ENCODE measurements at places on chromosomes 13 and 19. TPM values are rescaled to one million over a fixed set of nuclear protein-coding genes. Genes with fewer than 3 reads are reported as not detected.

DNA sequence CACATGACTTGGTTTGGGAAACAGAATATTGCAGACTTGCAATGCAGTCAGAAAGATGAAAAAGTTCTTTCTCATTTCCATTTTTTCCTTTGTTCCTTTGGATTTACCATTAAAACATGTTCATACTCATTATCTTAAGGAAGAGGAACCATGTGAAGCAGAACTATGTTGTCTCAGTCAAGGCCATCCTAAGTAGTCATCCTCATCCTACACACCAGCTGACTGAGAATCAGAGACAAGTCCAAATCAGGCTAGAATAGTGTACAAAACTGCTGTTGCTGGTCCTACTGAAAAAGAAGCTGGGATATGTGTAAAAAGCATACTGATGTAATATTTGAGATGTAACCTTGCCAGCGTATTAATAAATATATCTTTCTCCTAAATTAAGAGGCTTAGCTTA is 433.4 kb downstream of the SLITRK5 start:
- H3K27me3 ChIP-seq, result no peaks in the 10 kb centered on the region
- H3K4me1 ChIP-seq, result no peaks in the 10 kb centered on the region
- no peak overlapping the region for H3K27ac ChIP-seq
- DNase-seq, result no peak
- H3K36me3 ChIP-seq, result no peaks in the 10 kb centered on the region
- H3K4me3 ChIP-seq, result no peak overlapping the region

DNA sequence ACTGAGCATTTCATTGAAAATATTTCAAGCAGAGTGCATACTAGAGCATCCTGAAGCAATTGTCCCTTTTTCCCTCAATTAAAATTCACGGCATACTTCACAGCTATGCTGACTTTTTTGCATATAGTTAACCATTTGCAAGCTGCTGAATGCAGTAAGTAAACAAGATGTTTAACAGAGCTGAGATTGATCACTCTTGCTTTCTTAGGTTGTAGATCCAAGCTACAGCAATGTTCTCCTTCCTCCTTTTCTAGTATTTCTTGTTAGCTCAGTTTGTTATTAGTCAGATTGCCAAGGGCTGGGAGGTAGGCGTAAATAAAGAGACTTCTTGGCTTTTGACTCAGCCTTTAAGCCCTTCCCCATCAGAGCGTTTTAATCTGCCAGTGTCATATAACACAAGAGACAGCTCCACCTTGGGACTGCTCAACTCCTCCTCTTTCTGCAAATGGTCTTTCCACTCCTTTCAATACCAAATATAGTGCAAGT is at the start of gene SLITRK6:
Gene SLITRK6 (minus strand): TSS at position 323 of the 486 bp plus-strand sequence. CDS start 2,911 bp downstream, outside the sequence.
- DNase-seq, result no peak
- H3K4me3 ChIP-seq, result no peak within 1 kb of the TSS
- no peak within 1 kb of the TSS for H3K27ac ChIP-seq
- H3K4me1 ChIP-seq, result no peaks in the 10 kb centered on the region
- no peaks in the 10 kb centered on the region for H3K27me3 ChIP-seq

DNA sequence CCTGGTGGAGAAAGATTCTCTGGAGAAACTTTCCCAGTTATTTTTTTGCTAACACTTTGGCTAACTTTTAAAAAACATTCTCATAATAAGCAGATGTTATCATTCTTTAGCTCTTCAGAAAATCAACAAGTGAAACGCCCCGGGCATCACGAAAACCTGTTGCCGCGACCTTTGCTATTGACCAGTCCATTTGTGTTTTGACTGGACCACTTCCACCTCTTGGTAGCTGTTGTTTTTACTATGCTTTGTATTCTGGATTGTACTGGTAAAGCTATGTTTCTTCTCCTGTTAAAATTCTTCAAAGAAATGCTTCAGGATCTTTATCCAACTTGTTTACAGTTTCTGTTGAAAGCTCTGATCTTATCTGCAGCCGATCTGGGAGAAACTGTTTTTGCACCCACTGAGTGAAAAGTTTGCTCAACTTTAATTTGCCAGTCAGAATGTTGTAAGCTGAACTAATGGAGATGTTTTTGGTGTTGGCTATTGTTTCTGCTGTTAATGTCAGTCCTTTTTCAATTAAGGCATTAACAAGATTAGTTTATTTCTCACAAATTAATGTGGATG is 23.3 kb downstream of the UFM1 start:
- DNase-seq, result no peak
- H3K4me1 ChIP-seq, result no peaks in the 10 kb centered on the region
- peaks cover 18% of the 10 kb centered on the region for H3K27me3 ChIP-seq
- H3K27ac ChIP-seq, result no peak overlapping the region
- H3K36me3 ChIP-seq, result no peaks in the 10 kb centered on the region

DNA sequence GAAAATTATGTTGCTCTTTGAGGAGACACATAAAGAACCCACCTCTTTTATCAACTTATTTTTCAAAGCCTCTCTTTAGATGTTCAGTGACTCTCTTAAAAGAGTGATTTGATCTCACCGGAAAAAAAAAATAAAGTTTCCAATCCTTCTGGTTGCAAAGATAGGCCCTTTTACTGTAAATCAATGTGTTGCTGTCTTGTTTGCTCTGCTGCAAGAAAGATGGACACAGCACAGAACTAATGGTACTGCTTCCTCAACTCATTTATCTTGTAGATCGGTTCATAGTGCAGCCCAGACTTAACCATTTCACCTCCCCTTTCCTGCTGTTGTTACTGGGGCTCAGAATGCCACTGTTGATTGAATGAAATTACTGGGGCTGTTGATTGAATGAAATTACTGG is 388.9 kb upstream of the KLF12 start:
- H3K4me1 ChIP-seq, result no peaks in the 10 kb centered on the region
- peaks cover 4% of the 10 kb centered on the region for H3K27me3 ChIP-seq
- DNase-seq, result no peak

- no peak for DNase-seq
- H3K36me3 ChIP-seq, result no peaks in the 10 kb centered on the region
- H3K4me3 ChIP-seq, result no peak overlapping the region
- H3K27ac ChIP-seq, result no peak overlapping the region
- peaks cover 2% of the 10 kb centered on the region for H3K4me1 ChIP-seq
Observed at GRCh38 chr13:48741377-48741776, 87.6 kb downstream of the CYSLTR2 start.

GRCh38 chr19:593505-593904 is 3.8 kb downstream of the HCN2 start:
- DNase-seq, result no peak
- peaks cover 4% of the 10 kb centered on the region for H3K4me1 ChIP-seq
- H3K27me3 ChIP-seq, result peaks cover 23% of the 10 kb centered on the region
- H3K4me3 ChIP-seq, result no peak overlapping the region
- H3K27ac ChIP-seq, result no peak overlapping the region
- H3K36me3 ChIP-seq, result no peaks in the 10 kb centered on the region

Gene ZNF528
- 19.4 TPM for total RNA-seq

Gene CALR3
- not detected for total RNA-seq
